Skeletal muscle cell (primary cell): ENCODE measurements at places on chromosomes 6 and 20.

- no peak for DNase-seq
Measured at GRCh38 chr6:28597924-28598722, 72.4 kb downstream of the GPX5 start.

DNA sequence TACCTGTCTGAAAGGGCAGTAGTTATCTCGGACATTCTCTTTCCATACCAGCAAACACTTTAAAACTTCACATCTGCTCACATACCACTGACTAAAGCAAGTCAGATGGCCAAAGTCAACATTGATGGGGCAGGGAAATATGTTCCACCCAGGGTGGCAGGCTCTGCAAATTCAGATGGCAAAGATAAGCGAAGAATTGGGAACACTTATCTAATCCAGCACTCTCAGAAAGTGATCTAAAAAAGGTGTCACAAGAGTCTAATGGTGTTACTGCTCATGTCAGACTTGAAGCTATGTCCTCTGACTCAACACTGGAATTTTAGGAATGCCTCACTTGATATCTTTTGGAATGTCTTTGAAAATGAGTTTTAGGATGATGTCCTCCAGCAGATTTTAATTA, 1086.2 kb downstream of the KIF16B start:
- no peak for DNase-seq

GRCh38 chr20:10669843-10670446, 3.9 kb downstream of the JAG1 start:
- no peak for DNase-seq

DNA sequence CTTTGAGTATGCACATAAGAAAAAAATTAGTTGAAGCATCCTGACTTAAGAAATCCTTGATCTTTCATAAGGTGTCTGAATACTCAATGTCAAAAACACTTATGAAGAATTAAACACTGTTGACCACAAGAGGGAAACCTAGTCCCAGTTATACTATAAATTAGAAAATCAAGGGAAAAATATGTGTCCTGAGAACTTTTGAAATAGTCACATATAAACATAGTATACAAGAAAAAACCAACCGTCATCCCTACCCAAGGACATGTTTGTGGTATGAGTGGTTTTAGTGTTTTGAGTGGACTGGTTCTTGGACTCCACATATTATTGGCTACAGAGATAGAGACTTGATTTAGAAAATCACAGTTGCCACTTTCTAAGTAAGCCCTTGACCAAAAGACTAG, 7.6 kb upstream of the HLA-DRA start:
- no peak for DNase-seq

DNA sequence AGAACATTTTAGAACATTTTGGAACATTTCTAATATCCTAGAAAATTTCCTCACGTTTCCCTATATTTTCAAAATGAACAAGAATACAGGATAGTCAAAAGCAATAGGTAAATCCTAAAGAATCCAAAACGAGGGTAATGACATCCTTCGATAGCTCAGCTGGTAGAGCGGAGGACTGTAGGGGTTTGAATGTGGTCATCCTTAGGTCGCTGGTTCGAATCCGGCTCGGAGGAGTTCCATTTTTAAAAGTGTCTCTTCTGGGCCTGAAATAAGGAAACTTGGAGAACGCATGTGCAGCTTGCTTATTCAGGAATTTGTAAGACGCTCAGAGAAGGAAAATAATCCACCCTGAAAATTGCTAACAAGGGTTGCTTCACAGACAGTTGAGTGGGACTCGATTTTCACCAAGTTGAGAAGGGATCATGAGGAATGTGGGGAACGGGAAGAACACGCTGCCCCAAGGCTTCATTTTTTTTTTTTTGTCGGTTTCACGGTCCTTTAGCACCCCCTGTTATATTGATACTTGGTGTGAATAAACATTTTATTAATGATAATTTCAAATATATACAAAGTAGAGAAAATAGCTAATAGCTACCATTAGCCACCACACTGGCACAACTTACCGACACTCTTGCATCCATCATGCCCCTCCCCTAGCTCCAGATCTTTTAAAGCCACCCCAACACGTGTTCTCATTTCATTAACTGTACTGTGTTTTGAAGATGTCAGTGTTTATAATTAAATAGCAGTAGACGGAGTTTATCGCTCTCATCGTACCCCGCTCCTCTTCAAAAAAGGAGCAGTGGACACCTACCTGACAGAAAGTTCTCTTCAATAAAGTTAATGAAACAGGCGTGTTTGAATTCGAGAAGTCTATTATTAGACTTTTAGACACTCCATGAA, 1.8 kb upstream of the ABT1 start:
- no peak for DNase-seq

DNA sequence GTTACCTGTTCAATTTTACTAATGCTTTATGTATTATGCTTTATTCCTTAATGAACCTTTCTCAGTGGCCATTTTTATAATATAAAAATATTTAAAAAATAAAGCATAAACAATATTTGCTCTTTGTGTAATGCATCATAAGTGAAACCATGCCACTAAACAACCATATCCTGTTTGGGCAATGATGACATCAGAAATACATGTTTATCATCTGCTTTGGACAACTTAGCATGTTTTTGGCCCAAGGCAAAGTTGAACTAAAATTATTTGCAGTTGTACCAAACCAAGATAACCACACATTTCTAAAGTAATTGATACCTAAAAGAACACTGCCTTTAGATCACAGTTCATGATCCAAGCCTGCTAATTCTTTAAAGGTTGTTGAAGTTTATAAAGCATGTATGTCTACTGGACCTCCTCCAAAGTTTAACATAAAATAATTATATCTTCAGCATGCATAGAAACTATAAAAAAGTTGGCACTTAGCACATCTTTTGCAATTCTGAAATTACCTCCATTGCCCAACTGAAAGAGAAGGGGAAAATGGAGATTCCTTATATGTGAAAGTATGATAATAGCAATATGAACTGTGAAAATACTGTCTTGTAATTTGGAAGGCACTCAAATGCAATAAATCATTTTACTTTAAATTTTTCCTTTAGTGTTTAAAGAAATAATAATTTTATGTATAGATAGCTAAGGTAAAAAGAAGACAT, 325.6 kb upstream of the RUNX2 start:
- no peak for DNase-seq

DNA sequence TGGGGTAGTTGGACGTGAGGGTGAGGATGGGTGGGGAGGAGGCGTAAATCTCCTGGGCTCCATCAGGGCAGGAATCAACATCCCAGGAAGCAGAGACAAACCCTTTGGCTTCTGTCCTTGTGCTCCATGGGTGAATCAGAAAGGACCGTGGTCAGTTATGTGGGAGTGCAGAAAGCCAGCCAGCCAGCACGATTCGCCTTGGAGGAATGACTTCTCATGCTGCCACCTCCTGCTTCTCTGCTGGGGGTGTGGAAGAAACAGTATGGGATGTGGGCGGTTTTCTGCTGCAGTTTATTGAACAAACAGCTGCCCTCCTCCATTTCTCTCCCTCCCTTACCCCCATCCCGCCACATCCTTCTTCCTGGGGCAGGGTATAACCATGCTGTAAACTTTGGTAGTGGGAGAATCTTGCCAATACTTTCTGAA, 214.5 kb downstream of the SOX4 start:
- DNase-seq = peak; percentile 71

DNA sequence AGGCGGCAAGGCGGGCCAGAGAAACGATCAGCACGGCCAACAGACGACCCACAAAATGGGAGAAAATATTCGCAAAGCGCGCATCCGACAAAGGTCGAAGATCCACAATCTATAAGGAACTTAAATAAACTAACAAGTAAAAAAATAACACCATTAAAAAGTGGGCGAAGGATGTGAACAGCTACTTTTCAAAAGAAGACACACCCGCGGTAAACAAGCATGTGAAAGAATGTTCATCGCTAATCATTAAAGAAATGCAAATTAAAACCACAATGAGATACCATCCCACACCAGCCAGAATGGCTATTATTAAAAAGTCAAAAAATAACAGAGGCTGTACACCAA, 117.8 kb upstream of the SIRPA start:
- DNase-seq = no peak

- no peak for DNase-seq
Measured at GRCh38 chr6:68247782-68248181, 387.3 kb upstream of the ADGRB3 start.

GRCh38 chr6:28588666-28589065, 63.0 kb downstream of the GPX5 start:
- DNase-seq = no peak

- no peak for DNase-seq
Measured at GRCh38 chr6:65199683-65200082, 507.3 kb downstream of the EYS start.

DNA sequence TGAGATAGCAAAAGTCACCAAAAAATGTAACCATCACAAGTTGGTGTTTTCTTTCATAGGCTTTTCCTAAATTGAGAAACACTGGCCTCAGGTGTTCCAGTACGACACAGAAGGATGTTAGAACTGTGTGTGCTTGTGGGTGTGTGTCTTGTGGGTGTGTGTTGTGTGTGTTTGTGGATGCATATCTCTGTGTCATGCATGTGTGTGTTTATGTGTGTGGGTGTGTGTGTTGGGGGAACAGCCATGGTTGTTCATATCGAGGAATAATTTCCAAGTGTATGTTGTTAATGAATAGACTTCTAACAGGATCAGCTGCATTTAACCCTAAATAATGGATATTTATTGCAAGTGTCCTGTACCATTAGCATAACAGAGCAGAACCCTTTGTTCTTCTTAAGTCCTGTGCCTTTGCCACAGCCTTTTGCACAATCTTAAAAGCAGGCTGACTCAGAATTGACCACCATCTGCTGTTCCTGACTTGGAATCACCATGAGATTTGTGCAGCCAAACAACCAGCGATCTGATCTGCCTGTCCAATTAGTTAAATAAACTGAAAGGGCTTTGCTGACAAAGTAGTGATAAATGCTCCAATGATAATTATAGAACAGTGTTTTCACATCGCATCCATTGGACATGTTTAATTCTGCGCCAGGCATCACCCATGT, 7.6 kb downstream of the CD93 start:
- peak; percentile 69 for DNase-seq

GRCh38 chr20:53655625-53656292, 62.1 kb upstream of the ZNF217 start:
- DNase-seq = no peak
